ENCODE measurements at places on chromosomes 2 and 18.

GRCh38 chr18:79354350-79354749 lies 41.4 kb upstream of the NFATC1 start:
- DNase-seq, result no peak

- no peak for DNase-seq
Observed at GRCh38 chr2:29596584-29596983, 324.8 kb downstream of the ALK start.

GRCh38 chr2:33512112-33512511 lies 35.7 kb downstream of the RASGRP3 start:
- no peak for DNase-seq

DNA sequence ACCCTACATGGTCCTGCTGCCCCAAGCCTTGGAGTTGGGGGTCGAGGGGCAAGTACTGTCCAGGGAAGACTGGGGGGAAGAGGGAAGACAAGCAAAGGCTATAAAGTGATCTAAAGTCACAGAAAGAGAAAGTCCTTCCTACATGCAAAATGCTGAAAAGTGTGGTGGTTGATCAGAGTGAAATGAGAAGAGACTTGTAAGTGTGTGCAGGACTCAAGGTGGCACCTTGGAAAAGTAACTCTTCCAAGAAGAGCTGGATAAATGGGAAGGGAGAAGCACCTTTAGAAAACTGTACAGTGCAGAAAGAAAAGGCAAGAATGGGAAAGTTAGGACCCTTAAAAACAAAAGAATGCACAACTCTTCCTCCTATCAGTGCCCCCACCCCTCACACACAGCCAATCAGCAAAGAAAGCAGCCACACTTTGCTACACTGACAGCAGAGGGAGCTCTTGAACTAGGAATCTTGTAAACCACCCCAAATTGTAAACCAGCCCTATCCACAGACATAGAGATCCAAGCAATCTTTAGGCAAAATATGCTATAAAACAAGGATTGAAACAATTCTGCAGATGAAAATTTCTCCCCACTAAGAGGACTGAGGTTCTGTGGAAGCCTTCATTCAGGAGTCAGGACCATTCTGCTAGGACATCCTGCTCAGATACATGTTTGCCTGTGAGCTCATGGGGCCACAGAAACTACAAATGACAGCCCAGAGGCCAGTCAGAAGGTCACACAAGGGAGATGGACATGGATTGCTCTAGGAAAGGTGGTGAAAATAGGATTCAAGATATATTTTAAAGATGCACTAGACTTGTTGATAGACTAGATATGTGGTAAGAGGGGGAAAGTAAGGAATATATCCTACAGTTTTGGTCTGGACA lies 146.4 kb downstream of the FTCDNL1 start:
- DNase-seq, result no peak

DNA sequence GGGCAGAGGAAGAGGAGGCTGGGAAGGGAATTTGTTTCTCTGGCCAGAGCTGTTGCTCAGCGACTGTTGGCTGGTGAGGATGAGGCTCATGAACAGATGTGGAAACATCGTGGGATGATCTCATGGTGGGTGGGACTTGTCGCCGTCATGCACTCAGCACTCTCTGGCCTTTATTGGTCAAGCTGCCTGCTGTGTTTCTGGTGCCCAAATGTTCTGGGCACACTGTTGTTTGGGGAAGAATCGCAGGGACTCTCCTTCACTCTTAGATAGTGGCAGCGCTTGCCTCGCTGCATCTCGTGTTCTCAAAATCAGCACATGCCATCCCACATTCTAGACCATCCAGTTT lies 145.6 kb downstream of the AGAP1 start:
- no peak for DNase-seq

GRCh38 chr2:39851251-39851650 lies 72.2 kb upstream of the THUMPD2 start:
- no peak for DNase-seq

DNA sequence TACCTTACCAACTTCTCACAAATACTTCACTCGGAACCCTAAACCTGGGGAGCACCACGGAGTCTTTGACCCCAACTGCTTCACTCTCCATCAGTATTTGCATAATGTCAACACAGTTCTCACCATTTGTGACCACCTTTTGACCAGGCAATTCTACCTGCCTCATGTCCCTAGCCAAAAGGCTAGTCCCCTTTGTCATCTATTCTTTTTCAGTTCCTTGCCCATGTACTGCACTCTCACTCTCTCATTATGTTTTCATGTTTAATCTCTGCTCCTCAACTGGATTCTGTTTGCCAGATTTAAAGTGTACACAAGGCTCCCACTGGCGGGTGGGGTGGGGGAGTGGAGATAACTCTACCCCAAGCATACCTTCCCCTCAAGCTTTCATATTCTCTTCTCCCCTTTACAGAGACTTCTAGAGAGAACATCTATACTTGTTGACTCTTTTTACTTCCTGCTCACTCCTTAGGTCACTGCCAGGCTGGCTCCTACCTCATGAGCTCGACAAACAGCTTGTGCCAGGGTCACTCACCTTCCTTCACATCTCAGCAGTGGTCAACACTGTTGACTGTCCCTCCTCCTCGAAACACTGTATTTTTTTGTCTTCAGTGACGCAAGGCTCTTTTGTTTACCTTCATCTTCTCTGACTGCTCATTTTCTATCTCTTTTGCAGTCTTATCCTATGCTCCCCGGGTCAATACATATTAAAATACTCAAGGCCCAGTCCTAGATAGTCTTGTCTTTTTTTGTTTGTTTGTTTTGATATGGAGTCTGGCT lies 88.7 kb upstream of the MAP4K3 start:
- DNase-seq, result no peak

GRCh38 chr2:209070262-209070661 lies 353.6 kb upstream of the MAP2 start:
- no peak for DNase-seq

GRCh38 chr18:61006687-61007224 lies 326.5 kb upstream of the CDH20 start:
- DNase-seq, result no peak

- DNase-seq, result no peak
Observed at GRCh38 chr2:238145851-238146250, 7.4 kb downstream of the KLHL30 start.

- no peak for DNase-seq
Observed at GRCh38 chr2:181581534-181581933, 75.4 kb downstream of the CERKL start.

GRCh38 chr2:128787616-128788015 lies 468.9 kb upstream of the HS6ST1 start:
- no peak for DNase-seq

DNA sequence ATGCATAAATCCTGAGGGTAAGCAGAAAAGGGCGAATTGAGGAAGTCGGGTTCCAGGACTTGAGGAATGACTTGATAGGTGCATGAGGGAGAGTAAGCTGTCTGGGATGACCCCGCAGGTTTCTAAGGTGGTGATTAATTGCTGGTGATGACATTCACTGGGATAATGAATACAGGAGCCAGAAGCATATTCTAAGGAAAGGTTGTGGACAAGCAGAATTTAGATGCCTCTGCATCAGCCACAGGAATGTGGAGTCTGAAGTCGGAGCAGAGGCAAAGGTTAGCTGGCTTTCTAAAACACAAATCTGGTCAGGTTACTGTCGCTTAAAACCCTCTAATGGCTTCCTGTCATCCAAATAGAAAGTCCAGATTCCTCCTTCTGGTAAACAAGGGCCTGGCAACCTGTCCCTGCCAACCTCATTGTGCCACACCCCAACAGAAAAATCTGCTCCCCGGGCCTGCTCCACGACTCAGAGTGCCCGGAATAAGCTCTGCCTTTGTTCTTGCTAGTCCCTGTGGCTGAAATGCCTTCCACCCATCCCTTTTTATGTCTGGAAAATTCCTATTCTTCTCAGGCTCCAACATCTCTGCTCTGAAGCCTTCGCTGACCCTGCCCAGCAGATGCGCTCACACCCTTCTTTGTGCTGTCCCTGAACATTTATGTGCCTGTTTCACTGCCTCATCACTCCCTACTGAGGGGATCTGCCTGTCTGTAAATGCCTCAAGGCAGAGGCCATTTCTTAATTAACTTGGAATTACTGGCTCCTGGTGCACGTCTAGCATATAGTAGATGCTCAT lies 11.3 kb upstream of the TMEM214 start:
- DNase-seq, result no peak

GRCh38 chr18:78830826-78831225 lies 148.8 kb upstream of the SALL3 start:
- no peak for DNase-seq

GRCh38 chr2:2717406-2717805 lies 386.3 kb upstream of the MYT1L start:
- no peak for DNase-seq

GRCh38 chr18:33116376-33116775 lies 324.1 kb downstream of the CCDC178 start:
- no peak for DNase-seq

DNA sequence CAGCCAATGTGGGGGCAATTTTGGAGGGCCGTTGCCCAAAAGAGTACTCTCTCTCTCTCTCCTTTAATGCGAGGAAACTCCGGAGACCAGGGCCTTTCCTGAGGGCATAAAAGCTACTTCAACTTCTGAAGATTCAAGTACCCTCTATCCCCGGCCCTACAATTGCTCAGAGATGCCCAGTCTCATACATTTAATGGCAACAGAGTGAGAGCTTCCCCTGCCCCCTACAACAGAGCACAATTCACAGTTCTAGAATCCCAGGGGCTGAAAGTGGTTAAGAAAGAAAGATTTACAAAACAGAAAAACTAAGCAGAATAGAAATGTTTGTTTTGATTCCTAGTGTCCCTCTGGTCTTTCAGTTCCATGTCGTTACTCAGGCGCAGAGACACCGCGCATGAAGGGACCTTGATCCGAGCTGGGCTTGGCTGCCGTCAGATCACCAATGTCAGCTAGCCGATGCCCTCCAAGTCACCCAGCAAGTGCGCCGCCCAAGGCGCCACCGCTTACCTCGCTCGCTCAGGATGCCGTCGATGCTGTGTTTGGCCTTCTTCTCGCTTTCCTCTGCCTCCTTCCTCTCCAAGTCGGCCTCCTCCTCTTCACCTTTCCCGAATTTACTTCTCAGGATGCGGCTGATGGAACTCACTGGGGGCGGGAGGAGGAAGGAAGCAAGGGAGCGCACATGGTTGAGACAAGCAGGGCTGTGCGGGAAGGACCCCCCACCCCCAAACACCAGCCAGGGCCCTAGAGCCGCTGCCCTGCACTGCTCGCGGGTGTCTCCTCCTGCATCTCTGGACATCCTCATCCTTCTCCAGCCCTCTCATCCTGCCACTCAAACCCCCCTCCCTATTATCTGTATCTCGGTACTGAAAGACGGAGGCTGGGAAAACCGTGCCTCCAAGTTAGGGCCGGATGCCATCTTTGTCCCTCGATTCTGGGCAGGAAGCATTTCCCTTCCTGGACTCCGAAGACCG lies 4.9 kb downstream of the PAX3 start:
- DNase-seq, result no peak

GRCh38 chr2:213862407-213863076 lies 548.3 kb upstream of the VWC2L start:
- DNase-seq, result no peak

DNA sequence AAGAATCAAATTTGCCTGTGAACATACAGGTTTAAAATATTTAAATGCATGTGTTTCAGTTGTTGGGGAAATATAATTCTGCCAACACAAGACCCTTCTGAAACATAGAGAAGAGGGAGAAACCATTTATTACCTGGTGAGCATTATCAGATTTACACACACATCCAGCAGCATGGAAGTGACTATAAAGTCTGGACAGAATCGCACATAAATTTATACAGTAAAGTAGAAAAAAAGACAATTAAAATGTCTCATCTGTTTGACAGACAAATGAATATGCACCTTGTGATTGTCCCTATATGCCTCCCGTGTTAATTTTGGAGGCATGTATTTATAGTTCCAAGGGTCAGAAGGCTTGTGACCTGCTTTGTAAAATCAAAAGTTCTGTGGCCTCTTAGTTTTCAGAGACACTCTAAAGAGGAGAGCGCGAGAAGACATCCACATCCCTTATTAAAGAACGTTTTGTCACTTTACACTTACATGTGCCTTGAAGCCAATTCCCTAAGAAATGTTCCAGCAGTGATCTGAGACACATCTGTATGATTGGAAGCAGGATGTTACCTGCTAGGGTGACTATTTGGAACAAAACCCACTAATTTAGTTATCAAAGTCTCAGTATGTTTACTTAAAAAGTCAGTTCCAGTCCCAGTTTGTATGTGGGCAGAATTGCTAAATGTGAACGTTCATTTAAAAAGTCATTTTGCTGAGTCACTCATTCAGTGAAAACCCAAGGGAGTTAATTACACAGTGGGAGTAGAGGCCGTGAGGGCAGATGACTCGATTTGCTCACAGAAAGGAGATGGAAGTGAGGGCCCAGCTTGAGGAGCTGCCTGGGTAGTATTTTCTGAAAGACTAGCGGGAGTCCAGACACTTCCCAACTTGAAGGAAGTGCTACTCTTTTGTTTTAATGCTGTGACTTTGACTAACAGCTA lies 527.6 kb upstream of the MEX3C start:
- DNase-seq, result no peak
